ENCODE measurements at places on chromosomes 12 and 14. TPM values are rescaled to one million over a fixed set of nuclear protein-coding genes. Genes with fewer than 3 reads are reported as not detected.

OR10A7 gene
- not detected for total RNA-seq

CPNE8 gene
- total RNA-seq: not detected

IL31 gene
- not detected for total RNA-seq

NOS1 gene
- total RNA-seq: not detected

TUNAR gene
- not detected for total RNA-seq

LRP1-AS gene
- total RNA-seq: not detected

Data from LHCN-M2 (cell line).